Activated CD4-positive, alpha-beta T cell treated with anti-CD3 and anti-CD28 coated beads for 36 hours (primary cell): ENCODE measurements at places on chromosomes 6 and 20. TPM values are rescaled to one million over a fixed set of nuclear protein-coding genes. Genes with fewer than 3 reads are reported as not detected.

DNA sequence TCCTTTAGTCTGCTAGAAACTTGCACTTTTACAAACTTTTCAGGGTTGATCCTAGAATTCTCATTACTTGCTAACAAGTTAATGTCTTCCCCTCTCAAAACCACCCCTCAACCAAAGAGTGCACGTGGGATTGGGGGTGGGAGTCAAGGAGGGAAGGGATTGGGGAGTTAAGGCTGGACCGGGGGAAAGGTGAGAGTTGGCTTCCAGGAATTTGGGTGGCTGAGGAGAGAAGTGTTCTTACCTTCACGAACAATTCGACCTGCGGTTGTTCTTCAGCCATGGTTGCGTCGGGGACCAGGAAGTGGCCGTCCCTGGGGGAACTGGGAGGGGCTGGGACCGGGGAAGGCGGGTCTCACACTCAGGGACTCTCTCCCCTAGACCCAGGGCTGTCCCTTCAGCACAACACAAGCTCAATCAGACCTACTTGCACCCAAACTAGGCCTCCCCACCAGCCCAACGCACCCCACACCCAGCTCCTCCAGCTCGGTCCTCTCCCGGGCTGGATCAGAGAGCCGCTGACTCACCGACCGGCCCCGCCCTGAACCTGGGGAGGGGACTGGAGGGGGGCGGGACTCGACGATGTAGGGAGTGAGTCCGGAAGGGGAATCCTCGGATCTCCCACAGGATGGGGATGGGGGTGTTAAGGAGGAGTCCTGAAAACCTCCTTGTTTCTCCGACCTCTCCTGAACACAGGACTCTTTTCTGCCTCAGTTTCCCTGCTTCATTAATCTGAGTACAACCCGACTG, at the start of gene CLIC1:
Gene CLIC1, minus strand, starts transcription at position 510 of the 747 bp plus-strand sequence. Its CDS starts 230 bp downstream, at position 280.
- peak; percentile 92 for DNase-seq

GRCh38 chr20:2801286-2801728, 880 bp upstream of the CPXM1 start:
- no peak for DNase-seq

DNA sequence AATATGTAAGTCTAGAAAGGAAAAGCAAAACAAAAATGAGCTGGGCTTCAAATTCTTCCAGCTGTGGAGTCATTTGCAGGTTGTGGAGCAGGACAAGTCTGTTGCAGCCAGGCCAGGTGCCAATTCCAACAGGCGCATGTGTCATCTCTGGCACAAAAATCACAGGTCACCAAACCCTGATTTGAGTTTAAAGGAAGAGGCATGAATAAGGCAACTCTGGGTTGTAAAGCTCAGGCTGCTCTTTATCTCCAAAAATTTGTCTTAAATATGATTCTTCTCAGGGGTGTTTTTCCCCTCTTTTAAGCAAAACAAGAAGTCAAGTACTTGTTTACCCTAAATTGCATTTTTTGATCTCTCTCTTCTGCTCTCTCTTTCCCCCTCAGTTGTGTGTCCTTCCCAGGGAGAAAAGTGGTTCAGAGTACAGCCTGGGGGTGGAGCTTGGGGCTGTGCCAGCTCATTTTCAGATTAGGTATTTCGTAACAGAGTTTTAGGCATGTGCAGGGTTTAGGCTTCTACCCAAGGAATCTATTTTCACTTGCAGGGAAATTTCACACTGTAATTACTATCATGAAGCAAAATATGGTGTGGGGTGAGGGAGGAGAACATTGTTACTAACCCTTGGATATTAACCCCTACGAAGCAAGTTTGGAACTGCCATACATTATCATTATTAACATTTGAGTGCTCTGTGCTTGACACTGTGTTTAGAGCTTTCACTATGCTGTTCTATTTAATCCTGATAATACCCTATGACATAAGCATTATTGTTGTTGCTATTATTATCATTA, 8.3 kb upstream of the NCOA3 start:
- DNase-seq, result peak; percentile 83

DNA sequence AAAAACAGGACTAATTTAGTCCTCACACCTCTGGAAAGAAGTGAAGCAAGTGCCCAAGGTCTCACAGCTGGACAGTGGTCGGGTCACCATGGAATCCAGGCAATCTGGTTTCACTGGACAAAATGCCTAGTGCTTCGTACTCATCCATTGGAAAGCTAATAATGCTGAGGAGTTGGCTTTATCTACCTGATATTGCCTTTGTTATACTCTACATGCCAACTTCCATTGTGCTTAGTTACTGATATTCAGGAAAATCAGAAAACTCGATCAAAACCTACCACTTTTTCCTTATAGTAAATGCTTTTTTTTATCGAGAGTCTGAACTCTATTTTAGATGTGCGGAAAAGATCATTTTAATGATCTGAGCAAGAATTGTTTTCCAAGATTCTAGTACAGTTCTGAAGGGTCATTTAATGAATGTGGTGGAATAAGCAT, 966 bp downstream of the CFAP206 start:
- no peak for DNase-seq

DNA sequence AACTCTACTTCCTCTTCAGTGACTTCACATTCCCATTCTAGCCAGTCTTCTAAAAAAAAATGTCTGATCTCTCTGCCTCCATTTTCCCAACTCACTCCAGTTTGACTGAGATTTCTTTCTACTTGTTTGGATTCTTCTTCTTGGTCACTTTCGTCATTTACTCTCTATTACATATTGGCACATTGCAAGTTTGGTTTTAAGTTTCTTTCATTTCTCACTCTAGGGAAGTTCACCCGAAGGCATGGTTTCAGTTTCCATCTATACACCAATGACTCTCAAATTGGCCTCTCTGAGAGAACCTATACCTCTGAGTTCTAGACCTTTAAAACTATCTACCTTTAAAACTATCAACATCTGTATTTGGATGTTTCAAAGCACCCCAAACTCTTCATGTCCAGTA, 51.3 kb downstream of the CD109 start:
- no peak for DNase-seq

GRCh38 chr6:30915591-30915946, 1.5 kb downstream of the VARS2 start:
- DNase-seq, result peak; percentile 25

DNA sequence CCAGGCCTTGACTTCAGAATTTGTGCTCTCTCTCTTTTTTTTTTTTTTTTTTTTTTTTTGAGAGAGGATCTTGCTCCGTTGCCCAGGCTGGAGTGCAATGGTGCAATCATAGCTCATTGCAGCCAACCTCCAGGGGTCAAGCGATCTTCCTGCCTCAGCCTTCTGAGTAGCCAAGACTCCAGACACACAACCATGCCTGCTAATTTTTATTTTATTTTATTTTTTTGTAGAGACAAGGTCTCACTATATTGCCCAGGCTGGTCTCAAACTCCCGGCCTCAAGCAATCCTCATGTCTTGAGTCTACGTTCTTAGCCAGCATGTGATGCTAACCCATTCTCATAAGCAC, 19.4 kb downstream of the TGM2 start:
- no peak for DNase-seq

GRCh38 chr6:109527989-109528388, 45.0 kb upstream of the ZBTB24 start:
- DNase-seq, result no peak

DNA sequence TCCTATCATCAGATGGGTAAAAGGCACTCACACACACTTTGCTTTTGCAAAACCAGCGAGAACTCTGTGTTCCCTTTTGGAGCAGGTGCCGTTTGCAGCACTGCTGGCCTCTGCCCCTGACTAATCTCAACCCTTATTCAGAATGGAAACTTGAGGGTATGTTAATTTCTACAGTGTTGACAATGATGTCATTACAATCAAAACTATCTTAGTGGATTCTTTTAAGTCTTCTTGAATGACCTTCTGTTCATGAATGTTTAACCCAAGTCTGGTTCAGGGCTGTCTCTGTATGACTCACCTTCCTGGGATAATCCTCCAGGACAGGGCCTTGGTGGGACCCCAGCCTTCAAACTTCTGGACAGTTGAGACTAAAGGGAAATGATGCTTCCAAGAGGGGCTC, 197.9 kb downstream of the CDH4 start:
- no peak for DNase-seq

GRCh38 chr20:47262008-47262364, 94.5 kb downstream of the ZMYND8 start:
- no peak for DNase-seq

DNA sequence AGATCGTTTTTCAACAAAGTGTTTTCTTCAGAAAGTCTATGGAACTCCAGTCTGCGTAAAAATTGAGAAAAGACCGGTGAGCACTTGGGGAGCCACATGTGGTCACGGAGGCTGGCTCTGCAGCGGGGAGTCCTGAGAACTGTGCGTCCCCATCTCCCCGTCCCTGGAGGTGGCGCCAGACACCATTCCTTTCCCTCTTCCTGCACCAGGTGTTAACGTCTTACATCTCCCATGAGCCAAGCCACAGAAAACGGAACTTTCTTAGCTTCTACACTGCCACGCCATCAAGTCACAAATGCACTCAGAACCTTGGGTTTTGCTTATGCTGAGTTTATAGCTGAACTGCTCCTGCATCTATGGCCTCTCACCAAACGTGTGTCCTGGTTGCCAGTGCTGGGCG, 62.6 kb downstream of the GINS1 start:
- DNase-seq, result peak; percentile 73

DNA sequence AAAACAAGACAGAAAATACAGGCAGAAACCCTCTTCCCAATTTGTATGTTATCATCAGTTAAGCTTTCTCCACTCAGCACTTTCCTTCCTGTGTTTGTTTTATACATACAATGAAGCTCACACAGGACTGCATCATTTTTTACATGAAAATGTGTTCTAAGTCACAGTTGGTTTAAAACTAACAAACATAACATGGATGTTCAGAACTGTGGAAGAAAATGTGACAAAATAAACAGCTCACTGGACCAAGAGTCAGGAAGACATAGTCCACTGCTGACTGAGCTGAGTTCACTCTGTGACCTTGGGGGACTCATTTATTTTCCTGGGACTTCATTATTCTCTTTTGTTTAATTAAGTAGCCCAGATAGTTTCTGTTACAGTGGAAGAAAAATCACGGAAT, 331.5 kb downstream of the SYNE1 start:
- no peak for DNase-seq

- DNase-seq, result no peak
Measured at GRCh38 chr6:40906759-40907158, 132.3 kb downstream of the UNC5CL start.

DNA sequence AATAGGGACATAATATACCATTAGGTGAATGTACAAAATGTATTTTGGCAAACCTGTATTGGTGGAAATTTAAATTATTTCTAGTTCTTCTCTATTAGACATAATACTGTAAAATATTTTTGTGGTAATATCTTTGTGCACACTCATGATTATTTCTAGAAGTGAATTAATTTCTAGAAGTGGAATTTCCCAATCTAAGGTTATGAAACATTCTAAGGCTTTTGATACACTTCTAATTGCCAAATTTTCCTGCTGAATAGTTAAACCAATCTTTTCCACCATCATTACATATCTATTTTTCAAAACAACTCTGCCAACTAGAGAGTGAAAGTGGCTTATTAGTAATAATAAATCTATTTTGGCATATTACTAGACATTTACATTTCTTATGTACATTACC, 1.8 kb upstream of the CCND3 start:
- no peak for DNase-seq

- no peak for DNase-seq
Measured at GRCh38 chr20:15619341-15619740, 953.9 kb downstream of the KIF16B start.

DNA sequence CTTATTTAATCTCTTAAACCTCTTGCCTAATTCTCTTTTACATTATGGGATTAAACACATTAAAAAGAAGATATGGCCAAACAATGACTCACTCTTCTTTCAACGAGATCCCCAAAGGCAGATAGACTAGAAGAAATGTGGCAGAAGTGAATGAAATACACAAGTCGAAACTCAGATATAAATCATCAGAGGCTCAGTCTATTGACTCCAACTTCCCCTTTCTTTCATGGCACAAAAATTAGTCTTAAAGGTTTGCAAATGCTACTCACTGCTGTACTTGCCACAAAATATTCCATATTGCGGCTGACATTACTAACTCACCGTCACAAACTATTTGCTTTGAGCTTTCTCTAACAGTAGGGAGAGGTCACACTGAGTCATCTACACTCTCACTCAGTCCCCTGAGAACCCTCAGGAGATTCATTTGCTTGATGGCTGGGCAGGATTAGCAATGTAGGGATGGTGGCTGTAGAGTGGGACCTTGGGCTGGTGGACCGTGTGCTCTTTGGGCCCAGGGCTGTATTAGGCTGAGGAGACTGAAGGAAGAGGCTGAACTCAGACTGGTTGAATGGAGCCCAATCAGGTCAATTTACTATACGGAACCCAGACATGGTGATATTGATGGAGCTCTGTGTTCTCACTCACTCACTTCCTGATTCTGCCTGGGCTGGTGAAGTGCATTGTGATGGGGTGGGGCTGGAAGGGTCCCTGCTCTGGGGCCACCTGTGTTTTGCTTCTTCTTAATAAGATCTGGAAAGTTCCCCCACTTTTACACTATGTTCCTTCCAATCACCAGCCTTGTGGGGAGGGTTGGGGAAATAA, 42.8 kb upstream of the UBR2 start:
- peak; percentile 49 for DNase-seq

DNA sequence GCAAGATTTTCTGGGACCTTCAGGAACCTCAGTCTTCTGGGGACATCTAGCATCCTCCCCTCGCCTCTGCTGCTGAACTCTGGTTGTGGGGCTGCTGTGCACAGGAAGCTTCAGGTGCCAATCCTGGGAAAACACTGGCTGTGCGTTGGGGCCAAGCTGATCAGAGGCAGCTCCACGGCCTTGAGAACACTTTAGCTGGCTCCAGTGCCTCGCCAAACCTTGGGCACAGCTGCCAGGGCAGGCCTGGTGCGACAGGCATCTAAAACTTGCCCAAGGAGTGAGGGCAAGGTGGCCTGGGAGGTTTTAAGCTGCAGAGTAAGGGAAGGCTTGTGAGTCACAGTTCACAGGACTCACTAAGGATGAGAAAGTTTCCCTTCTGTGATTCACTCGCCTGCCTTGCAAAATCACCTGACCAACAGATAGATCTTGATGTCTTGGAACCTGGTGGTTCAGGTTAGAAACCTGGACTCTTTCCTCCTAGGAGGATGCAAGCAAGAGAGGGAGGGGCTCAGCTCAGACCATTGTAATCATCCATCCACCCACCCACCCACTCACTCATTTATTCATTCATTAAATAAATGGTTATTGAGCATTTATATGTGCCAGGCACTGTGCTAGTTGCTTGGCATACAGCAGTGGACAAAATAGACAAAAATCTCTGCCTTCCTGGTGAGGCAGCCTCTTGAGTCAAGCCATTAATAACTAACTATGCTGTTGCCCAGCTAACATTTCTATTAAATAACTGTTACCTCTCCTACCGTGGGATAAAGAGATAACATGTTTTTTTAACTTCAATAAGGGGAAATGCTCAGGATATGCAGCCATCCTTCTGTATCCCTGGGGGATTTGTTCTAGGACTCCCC, 2.5 kb upstream of the SPATS1 start:
- peak; percentile 48 for DNase-seq

GRCh38 chr6:128860782-128861181, 22.2 kb upstream of the LAMA2 start:
- DNase-seq, result no peak

The HDDC2 gene
- 120 TPM for total RNA-seq

The KCNB1 gene
- total RNA-seq, result not detected

The ZSCAN16 gene
- 2.1 TPM for total RNA-seq
